ENCODE measurements at places on chromosomes 12 and 14. TPM values are rescaled to one million over a fixed set of nuclear protein-coding genes. Genes with fewer than 3 reads are reported as not detected.
A peak's percentile ranks its signal among the peaks of the same experiment; 100 is the strongest.

The KRT83 gene
- total RNA-seq: not detected

- peak; percentile 25 for DNase-seq
Measured at GRCh38 chr12:2083008-2083407, 30.2 kb downstream of the CACNA1C start.

GRCh38 chr12:51915951-51916350, 8.6 kb downstream of the ACVRL1 start:
- no peak for DNase-seq

- DNase-seq: no peak
Measured at GRCh38 chr14:67973436-67973835, 153.9 kb downstream of the RAD51B start.

The ISM2 gene
- 0.69 TPM for total RNA-seq

DNA sequence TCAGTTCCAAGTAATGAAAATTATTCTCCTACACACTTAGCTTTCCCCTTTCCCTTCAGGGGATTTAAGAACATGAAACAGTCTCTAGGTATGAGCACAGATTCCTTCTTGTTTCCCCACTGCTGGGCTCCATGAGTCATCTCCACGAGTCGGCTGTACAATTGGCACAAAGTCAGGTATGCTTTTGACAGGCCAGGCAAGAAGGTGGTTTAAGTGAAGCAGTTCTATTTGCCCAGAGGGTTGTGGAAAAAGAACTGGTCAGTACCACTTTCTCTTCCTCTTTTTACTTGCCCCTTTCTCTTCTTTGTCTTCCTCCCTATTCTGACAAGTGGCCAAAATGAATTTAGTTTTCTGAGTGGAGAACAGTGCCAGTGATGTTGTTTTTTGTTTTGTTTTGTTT, 16.3 kb downstream of the DYNC1H1 start:
- DNase-seq: no peak

The MIPOL1 gene
- 21.7 TPM for total RNA-seq

- DNase-seq: no peak
Measured at GRCh38 chr12:24496755-24497154, 452.1 kb downstream of the BCAT1 start.

GRCh38 chr14:23110579-23111365, 6.0 kb upstream of the CIROP start:
- no peak for DNase-seq

GRCh38 chr12:30257618-30258017, 438.1 kb downstream of the IPO8 start:
- no peak for DNase-seq

The DACT1 gene
- 23.6 TPM for total RNA-seq

GRCh38 chr14:105026802-105027563, 6.1 kb upstream of the CDCA4 start:
- no peak for DNase-seq

- no peak for DNase-seq
Measured at GRCh38 chr12:71994715-71995114, 56.1 kb downstream of the TPH2 start.

- no peak for DNase-seq
Measured at GRCh38 chr14:65565948-65566347, 153.4 kb downstream of the FUT8 start.

DNA sequence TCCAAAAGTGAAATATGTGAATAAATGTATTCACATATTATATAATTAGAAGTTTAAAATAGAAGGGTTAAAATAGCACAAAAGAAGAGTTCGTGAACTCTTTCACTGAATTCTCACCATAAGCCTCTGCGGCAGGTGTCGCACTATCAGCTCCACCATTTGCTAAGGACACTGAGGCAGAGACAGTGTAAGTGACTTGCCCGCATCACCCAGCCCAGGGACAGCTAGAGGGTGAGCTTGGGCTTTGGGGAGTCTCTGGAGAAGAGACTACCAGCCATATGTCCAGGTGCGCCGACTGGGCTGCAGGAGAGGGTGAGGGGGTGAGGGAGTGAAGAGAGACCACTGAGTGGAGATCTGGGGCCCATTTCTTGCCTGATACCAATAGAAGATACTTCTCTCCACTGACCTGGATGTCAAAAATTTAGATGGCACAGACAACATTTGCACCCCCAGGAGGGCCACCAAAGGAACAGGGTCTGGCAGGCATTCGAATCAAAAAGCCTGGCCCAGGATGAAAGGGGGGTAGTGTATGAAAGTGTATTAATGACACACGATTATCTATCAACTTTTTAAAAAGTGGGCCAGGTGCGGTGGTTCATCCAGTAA, 28.5 kb downstream of the FAIM2 start:
- no peak for DNase-seq

The NRIP2 gene
- total RNA-seq: not detected

Measured in GM23338 (cell line).